Activated CD4-positive, alpha-beta T cell treated with anti-CD3 and anti-CD28 coated beads, Interleukin-2, amount 50 U/mL, for 24 hours (primary cell): ENCODE measurements at places on chromosomes 3 and 15.

- no peak for DNase-seq
Measured at GRCh38 chr15:74389241-74390048, 22.0 kb upstream of the CYP11A1 start.

DNA sequence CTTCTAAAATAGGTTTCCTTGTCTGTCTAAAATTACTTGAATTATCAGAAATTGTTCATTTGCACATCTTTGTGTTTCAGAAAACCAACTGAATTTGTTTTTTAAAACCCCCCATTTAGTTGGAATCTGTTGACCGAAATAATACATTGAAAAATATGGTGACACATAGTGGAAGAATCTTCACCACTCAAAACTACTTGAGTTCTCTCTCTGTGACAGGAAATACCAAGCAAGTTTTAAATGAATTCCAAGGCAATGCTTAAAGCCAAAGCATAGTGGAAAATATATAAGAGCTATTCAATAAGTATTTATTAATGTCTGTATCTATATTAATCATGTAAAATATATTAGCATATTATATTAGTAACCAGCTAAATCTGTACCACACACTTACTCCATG lies 224.9 kb upstream of the COL8A1 start:
- no peak for DNase-seq

GRCh38 chr15:35060591-35060990 lies 24.5 kb downstream of the NANOGP8 start:
- no peak for DNase-seq

GRCh38 chr3:70342149-70342548 lies 29.7 kb upstream of the MDFIC2 start:
- DNase-seq: no peak

DNA sequence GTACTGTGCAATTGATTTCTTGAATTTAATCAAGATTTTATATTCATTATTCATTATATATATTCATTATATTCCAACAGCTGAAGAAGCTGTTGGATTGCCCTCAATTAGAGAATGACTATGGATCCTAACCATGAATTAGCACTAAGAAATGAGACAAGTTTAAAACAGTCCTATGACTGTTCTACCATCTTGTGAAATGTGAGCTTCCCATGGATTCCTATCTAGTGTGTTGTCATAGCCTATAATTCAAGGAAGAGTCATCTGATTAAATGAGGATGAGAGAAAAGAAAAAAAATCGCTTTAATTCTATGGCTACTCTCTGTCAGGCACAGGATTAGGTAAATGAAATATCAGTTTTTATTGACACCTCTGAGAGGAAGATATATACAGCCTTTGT lies 696.6 kb upstream of the NAALADL2 start:
- DNase-seq: no peak

DNA sequence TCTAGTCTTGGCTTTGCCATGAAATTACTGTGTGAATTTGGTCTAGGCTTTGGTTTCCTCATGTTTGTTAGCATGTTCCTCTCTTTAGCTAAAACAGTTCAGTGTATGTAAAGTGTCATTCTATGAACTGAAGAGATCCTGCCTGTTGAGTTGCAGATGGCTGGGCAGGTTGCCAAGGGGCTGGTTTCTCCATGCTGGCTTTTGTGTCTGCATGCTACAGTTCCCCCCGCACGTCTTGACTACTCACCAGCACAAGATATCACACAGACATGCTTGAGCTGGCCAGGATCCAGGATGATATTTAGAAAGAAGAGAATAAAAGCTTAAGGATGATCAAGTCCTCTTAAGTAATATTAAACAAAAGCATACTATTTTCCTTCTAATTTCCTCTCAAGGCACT lies 90.2 kb downstream of the CERS3 start:
- DNase-seq: peak; percentile 11

- no peak for DNase-seq
Measured at GRCh38 chr3:37591116-37591781, 270.4 kb upstream of the CTDSPL start.

- no peak for DNase-seq
Measured at GRCh38 chr3:41888368-41889076, 73.4 kb downstream of the ULK4 start.

DNA sequence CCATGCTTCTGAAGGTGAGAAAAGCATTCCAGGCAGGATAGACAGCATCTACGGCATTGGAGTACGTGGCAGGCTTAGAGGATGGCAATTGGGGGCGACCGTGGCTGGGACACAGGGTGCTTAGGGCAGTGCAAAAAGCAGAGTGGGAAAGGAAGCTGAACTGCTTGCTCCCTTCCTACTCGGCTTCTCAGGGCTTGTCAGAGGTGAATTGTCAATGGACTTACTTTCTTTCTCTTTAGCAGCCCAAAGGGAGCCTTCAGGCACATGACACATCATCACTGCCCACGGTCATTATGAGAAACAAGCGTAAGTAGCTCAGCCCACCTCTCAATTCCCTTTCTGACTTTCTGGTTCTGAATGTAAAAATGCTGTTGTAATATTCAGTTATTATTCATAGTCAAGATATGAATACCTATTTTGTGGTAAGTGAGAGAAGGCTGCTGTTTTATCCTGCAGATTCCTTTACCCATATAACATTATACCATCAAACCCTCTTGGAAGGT lies 84.3 kb downstream of the KLHL25 start:
- no peak for DNase-seq

DNA sequence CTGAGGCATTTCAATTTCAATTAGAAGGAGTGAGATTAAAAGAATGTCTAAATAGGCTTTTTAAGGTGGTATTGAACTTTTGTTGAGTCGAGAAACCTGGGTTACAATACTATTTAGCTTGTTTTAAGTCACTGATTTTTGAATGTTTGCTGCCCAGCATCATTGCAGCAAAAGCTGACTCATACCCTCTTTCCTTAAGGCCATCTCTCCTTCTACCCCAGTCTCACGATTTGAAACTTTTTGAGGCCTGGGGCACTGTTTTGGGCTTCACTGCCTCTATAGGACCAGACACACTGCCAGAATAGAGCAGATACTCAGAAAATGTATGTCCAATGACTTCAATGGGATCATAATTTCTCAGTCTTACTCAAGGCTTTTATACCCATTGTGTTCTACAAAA lies 319.6 kb upstream of the TGFBR2 start:
- no peak for DNase-seq

- DNase-seq: no peak
Measured at GRCh38 chr15:100690032-100690794, 87.8 kb downstream of the ASB7 start.

GRCh38 chr15:85691350-85692240 lies 103.1 kb downstream of the KLHL25 start:
- no peak for DNase-seq

- no peak for DNase-seq
Measured at GRCh38 chr3:39638301-39638700, 170.8 kb downstream of the MOBP start.

DNA sequence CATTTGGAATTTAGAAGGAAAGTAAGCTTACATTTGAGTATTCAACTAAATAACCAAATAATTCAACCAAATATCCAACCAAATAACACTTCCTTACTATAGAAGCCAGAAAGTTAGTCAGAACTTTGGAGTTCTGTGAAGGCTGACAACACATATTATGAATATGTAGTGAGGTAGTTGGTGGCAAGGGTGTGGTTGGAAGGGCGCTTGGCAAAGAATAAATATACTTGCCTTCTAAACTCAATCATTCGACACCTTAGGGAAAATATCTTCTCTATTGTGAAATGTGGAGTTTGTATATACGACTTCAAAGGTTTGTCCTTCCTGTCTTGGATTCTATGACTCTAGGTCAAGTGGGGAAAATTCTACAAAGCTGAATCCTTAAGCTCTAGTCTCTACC lies 111.7 kb upstream of the OSTN start:
- DNase-seq: no peak

GRCh38 chr3:126528800-126529541 lies 5.0 kb downstream of the CHST13 start:
- DNase-seq: no peak

DNA sequence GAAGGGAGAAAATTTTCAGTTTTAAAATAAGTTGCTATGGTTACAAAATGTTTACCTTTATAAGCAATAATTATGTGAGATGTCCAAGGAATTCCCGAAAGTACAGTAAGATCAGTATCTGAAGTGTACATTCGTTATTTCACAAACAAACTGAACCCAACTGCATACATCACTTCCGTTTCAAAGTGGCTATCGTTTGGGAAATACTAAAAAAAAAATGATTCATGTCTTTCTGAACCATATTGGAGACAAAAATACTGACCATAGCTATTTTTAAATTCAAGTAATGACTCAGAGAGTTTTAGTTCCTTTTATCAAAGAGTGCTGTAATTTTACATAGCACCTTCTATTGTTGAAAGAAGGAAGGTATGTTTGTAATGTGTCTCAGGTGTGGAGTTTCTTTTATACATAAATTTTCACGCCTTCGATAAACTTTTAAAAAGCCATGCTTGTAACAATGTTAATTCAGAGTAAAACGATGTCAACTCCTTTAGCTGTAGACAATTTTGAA lies 8.0 kb upstream of the ANKRD28 start:
- no peak for DNase-seq

GRCh38 chr3:174253196-174253823 lies 605.8 kb upstream of the NAALADL2 start:
- no peak for DNase-seq

DNA sequence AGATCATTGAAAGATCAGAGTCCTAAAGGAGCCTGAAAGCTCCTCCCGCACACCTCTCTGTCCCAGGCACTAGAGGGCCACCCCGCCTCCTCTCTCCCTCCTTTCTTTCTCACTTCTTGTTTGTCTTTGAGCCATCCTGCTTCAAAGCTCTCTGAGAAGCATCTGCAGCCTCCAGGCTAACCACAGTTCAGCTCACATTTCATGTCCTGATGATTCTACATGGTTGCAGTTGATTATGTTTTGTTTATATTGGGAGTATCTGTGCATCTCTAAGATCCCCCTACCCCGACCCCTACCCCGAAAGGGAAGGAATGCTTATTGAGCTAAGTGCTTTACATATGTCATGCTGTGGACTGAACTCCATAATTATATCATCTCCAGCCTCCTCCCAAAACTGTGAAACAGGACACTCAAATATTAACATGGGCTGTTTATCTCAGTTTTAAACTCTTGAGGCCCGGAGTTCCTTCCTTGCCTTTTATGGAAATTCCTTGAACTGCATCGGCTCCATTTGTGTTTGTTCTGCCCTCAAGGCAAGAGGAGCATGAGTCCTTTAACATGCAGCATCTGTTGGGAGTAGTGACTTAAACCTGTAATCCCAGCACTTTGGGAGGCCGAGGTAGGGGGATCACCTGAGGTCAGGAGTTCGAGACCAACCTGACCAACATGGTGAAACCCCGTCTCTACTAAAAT lies 30.9 kb downstream of the MGLL start:
- DNase-seq: no peak

GRCh38 chr15:85289677-85290365 lies 90.6 kb upstream of the AKAP13 start:
- DNase-seq: no peak

GRCh38 chr15:40112789-40113188 lies 4.1 kb upstream of the BMF start:
- no peak for DNase-seq

GRCh38 chr3:29185706-29186105 lies 95.2 kb upstream of the RBMS3 start:
- DNase-seq: no peak

- no peak for DNase-seq
Measured at GRCh38 chr3:44454258-44454657, 23.2 kb downstream of the ZNF445 start.

DNA sequence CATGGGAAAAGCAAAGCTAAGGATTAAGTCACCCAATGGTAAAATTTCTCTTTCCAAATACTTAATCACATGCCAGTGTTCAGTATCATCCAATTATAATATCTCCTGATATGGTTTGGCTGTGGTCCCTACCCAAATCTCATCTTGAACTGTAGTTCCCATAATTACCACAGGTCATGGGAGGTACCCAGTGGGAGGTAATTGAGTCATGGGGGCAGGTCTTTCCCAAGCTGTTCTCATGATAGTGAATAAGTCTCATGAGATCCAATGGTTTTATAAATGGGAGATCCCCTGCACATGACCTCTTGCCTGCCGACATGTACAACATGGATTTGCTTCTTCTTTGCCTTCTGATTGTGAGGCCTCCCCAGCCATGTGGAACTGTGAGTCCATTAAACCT lies 26.1 kb upstream of the NMB start:
- no peak for DNase-seq

DNA sequence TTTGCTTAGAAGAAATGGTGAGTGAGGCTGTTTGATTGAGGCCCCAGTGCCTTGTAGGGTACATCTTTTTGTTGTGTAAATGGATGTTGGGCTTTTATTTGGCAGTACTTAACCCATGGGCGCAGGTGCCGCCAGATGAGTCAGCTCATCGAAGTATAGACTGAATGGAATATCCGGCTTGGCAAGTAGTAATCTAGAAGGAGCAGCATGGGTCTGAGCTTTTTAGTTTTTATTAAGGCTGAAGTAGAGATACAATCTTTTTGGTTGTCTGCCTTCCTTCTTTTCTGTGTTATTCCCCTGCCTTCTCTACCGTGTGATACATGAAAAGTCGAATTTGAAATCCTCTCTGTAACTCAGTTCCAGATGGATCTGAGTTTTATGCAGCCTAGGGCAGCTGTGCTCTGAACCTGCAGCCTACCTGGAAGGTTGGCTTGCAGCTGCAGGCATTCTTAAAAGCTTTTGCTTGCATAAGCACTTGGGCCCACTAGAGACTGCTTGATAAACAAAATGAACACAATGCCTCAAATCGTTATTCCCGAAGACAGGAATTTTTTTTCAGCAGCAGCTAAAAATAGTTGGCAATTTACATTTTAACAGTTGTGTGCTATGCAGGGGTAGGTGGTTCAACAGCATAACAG lies 177.5 kb upstream of the CGNL1 start:
- no peak for DNase-seq

DNA sequence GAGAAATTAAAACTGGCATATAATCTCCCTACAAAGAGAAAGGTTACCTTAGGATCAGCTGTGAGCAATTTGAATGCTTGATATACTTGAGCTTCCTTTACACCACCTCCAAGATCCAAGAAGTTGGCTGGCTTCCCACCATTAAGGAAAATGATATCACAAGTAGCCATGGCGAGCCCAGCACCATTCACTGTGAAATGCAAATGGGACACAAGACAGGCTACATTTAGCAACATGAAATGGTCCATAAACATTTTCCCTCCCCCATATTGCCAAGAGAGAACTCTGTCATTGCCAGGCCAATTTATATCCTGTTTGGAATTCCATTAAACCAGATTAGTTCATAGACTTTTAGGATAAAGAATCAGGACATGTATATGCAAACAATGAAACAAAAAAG lies 158.7 kb downstream of the SUCLG2 start:
- no peak for DNase-seq

- DNase-seq: no peak
Measured at GRCh38 chr3:156787926-156788663, 38.1 kb upstream of the LEKR1 start.

- no peak for DNase-seq
Measured at GRCh38 chr3:132256989-132257388, 60.2 kb upstream of the ACP3 start.

DNA sequence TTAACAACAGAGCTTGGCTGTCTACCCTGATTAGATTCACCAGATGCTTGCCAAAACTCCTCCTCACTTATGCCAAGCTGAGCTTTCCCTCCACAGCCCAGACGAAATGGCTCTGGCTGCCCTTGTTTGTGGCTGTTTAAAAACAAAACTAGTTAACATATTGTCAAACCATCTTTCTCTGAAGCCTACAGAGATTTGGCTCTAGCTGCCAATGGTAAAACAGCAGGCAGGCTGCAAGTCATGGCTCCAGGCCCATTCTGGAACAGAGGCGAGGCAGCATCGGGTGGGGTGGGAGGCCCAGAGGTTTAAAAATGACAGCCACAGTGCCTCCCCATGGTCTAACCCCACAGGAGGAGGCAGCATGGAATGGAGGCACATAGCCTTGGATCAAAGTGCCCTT lies 75.9 kb downstream of the SCN5A start:
- DNase-seq: no peak
